ENCODE measurements at places on chromosomes 16 and 17.

DNA sequence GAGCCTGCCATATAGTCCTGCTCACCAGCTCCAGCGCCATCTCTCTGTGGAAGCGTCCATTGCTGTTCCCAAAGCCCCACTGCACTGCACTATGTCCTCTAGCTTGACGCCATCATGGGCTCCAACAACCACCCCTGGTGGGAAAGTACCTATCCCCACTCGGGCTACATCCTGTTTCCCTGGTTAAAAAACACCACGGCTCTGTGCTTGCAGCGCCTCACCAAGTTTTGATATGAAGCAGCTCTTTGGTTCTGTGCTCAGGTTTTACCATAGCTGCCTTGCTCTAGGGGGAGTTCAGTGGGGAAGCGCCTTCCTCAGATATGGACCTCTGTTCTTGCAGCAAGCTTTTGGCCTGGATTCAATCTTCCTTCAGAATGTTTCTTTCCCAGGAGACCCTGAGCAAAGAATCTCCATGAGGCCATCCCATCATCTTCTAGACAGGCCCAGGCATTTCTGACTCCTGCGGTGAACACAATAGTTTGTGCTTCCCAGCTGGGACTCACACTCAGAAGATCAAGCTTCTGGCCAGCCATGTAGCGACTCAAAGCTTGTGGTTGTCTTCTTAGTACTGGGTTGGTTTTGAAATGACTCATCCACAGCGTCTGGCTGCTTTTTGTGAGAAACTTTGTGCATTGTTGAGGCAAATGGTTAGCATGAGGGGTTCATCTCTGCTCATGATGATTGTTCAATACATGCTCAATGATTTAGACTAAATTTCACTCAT lies 39.5 kb downstream of the DYNLRB2 start:
- DNase-seq, result no peak

DNA sequence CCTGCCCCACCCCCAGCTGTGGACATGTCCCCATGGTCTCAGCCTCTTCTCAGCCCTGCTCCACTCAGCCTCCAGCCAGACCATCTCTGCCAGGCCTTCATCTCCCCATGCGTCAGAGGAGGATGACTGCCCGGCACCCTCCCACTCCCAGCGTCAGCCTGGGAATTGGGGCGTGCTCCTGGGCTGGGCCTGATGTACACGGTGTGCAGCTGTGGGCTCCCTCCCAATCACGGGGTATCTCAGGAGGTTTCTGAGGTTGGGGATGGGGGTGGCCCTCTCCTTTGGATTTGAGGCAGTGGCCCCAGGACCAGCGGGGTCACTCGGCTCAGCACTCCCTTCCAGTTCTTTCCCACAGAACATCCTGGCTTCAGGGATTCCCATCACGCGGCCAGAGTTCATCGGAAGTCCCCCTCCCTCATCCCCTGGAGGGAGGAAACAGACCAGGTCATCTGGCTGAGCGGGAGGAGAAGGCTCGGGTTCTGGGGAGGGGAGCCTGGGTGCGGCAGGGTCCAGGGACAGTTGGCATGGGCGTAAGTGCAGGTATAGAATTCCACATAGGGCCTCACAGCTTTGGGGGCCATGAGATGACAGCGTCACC lies 36.9 kb downstream of the SOCS3 start:
- DNase-seq, result no peak

- no peak for DNase-seq
Measured at GRCh38 chr16:83541231-83541630, 266.5 kb upstream of the HSBP1 start.

DNA sequence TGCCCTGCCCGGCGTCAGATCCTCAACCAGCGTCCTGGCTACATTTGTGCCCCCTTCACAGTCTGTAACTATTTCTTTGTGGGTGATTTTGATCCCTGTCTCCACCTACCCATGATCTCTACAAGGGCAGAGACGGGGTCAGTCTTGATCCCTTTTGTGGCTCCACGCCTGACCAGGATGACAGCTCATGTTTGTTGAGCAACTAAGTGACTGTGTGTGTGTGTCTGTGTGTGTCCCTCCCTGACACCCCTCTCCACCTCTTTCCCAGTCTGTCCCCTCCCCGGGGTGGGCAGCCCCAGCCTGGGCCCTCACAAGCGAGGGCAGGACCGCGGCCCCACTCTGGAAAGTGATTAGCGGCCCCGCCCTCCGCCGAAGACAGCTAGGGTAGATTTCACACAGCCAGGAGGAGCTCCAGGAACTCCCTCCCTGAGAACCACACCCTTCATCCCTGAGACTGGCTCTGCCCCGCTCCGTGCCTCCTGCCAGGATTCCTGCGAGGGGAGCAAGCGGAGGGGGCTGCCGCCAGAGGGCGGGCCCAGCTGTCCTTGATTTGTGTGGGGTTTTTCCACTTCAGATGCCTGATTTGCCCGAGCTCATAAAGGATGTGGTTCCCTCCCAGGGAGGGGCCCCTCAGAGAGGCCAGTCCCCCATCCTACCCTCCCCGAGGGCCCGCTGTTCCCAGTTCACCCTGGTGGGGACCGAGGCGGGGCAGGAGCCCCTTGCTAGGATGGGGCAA lies 5.3 kb upstream of the HS3ST6 start:
- no peak for DNase-seq

- no peak for DNase-seq
Measured at GRCh38 chr17:10295728-10296343, 77.0 kb downstream of the MYH13 start.

- no peak for DNase-seq
Measured at GRCh38 chr17:40333781-40334448, 24.9 kb downstream of the RARA start.

- no peak for DNase-seq
Measured at GRCh38 chr16:46759309-46759708, 11.2 kb upstream of the MYLK3 start.

DNA sequence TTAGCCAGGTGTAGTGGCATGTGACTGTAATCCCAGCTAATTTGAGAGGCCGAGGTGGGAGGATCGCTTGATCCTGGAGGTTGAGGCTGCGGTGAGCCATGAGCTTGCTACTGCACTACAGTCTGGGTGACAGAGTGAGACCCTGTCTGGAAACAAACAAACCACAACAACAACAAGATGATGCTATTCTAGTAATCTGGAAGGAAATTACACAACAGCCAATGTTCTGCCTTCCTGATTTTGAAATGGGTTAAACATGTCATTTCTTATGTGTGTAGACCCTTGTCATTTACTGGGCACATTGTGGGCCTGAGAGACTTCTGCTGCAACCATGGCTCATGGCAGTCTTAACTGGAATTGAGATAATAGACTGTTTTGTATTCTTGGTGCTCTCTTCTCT lies 5.9 kb downstream of the COQ7 start:
- DNase-seq, result no peak

DNA sequence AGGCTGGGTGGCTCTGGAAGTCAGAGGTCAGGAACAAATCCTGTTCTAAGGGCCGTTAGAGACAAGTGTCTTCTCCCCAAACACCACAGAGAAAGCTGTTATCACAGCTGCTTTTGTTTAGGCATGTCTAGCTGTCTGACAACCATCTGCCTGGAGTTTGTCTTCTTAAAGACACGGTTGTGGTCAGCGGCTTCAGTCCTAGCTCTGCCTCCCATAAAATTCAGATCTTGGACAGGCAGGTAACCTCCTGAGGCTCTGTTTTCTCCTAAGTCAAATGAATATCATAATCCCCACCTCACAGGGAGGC lies 2.3 kb upstream of the ITGA3 start:
- no peak for DNase-seq

DNA sequence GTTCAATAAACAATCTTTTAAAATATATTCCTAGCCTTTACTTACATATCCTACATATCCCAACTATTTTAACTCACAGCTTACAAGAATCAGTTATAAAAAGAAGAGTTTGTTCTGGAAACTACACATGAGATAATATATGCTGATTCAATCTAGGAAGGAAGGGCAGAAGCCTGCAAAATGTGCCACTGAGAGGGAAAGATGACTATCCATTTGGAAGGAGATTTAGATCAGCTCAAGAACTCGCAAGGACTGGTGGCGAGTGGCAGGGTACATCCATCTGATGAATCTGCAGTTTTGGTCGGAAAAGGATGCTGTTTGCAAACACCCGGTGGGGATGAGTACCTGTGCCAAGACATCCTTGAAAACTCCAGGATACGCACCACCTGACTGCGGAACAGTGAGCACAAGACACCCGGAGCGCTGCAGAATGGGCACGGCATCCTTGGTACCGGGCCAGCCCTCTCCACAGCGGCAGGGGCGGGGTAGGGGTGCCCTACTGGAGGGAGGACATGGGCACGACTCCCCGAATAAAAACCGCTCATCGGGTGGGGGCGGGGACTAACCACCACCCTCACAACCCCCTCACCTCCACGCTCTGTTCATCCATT lies 723 bp downstream of the TRIM37 start:
- peak; percentile 50 for DNase-seq

DNA sequence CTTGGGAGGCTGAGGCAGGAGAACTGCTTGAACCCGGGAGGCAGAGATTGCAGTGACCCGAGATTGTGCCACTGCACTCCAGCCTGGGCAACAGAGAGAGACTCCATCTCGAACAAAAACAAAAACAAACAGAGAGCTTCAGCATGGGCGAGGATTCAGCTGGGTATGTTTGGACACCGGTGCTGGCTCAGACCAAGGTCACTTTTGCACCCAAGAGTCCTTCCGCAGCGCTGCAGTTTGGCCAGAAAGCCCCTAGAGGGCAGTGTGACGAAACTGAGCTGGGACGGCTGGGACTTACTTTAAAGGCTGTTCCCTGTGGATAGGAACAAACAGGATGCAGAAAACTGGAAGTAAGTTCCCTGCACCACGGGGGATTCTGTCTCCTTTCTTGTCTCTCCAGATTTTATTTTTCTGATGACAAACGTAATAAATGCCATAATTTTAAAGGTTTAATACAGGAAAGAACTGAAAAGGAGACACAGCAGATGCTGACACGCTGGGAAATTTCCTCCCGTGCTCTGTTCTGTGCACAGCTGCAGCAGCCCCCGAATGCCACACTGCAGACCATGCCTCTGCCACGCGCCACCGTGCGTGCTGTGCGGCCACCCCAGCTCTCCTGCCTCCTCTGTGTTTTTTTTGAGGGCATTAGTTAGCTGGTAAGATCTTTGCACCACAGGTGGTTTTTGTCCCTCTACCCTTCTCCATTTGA lies 25.2 kb upstream of the USP36 start:
- peak; percentile 82 for DNase-seq

DNA sequence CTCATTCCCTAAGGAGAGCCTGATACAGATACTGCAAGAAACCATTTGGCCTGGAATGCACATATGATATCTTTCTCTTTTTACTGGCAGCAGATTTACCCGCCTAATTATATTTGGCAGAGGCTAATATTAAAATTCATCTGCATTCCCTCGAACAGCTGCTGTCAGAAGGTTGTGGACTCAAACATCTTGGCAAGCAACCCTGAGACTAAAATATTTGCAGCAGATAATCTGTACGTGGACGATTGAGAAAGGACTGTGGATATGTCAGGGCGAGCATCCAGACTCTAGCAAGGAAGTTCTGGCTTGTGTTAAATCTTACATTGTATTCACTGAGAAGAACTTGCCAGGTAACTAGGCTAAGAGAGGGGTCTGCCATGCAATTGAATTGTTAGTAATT lies 65.2 kb downstream of the SNX20 start:
- no peak for DNase-seq

- DNase-seq, result no peak
Measured at GRCh38 chr17:14282726-14283125, 18.2 kb upstream of the HS3ST3B1 start.

Data from tibial artery (tissue), 4 donors.